ENCODE measurements at places on chromosomes 16 and 17. TPM values are rescaled to one million over a fixed set of nuclear protein-coding genes. Genes with fewer than 3 reads are reported as not detected.

CCL1 gene
- polyA plus RNA-seq = not detected

ABCA6 gene
- polyA plus RNA-seq = not detected

HOXB3 gene
- 59.6 TPM for polyA plus RNA-seq

PAQR4 gene
- polyA plus RNA-seq = 10.1 TPM

IGFBP4 gene
- polyA plus RNA-seq = 1,187 TPM

SCN4A gene
- not detected for polyA plus RNA-seq

SP2 gene
- 13.8 TPM for polyA plus RNA-seq

CIBAR2 gene
- polyA plus RNA-seq = 0.16 TPM

WNT3 gene
- polyA plus RNA-seq = 1.0 TPM

USP6 gene
- 0.01 TPM for polyA plus RNA-seq

NAT9 gene
- 60.7 TPM for polyA plus RNA-seq

TEX19 gene
- polyA plus RNA-seq = 0.03 TPM

C1QTNF8 gene
- polyA plus RNA-seq = not detected

DNA sequence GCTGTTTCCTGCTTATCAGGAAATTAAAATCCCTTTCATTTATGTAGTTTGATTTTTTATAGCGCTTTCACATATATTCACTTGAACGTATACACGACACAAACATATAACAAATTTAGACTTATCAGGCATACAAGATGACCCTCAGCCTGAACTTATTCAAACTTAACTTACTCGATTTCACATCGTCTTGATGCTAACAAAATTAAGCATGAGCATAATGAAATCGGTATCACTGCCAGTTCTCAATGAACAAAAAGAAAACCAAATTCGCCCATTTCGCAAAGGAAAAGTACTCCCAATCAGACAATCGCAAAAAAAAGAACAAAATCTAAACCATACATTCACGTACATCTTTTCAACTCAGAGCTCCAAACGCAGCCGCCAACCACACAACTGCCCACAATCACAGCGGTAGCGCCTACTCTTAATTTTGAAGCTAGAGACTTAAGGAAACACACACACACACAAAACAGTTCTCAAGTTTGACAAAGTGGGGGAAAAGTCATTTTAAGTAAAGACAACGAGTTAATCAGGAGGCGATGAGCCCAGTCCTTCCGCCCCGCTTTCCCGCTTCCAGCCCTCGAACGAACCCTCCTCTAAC, 1.1 kb downstream of the GJC1 start:
- DNase-seq = no peak

DNA sequence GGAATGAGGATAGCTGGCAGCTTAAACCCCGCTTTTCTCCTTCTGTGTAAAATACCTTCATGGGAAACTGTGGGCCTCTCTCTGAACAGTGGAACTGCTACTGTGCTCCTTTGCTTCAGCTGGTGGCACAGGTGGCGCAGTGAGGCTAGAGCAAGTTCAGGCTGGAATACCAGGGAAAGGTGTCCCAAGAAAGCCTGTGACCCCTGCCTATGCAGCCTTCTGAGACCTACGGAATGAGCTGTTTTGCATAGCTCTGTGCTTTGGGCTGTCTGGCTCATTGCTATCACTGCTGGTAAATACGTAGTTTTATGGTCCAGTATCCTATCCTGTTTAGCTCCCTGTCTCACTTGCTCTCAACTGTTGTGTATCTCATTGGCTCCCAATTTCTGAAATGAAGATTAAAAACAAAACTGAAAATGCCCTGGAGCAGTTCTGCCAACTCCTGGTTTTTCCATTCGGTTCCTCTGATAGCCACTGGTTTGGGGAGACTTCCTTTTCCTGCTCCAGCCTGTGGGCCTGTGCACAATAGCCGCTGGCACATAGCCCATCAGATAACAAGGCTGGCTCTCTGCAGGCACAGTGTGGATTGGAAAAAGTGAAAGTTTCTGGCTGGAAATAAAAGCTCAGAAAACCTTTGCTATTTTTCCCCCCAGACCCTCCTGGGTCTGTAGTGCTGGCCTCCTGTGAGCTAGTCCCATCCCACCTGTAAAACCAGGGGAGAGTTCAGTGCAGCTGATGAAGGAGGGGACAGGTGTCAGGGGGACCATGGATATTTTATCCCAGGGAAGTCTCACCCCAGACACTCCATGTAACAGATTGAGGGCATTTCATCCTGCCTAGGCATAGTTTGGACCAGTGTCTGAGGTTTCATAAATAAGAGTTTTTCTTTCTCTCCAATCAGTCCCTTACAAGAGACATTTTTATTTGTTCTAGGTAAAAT, 24.0 kb downstream of the LIMD2 start:
- peak; percentile 83 for DNase-seq

DNA sequence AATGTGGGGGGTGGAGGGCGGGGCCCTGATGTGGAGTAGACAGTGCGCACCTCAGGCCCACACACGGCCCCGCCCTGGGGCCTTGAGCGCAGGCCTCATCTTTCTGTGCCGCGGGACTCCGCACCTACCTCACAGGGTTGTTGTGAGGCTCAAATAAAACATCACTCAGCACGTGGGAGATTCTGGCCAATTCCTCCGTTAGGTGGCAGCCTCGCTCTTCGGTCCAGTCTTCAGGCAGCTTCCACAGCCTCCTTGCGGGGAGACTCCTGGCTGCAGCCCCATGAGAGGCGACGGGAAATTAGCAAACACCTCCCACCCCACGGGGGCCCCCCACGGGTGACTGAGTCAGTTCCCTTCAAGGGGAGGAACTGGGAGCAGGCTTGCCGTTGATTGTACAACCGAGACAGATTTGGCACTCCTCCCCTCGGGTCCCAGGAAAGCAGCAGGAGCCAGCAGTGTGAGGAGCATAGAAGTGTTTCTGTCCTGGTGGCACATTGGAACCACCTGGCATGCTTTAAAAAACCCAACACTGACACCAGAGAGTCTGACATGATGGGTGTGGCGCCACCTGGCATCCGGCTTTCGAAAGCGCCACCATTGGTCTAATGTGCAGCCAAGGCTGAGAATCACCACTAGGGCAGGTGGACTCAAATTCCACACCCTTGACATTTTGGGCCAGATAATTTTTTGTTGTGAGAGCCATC, 7.6 kb downstream of the MRM1 start:
- DNase-seq = peak; percentile 66

- DNase-seq = no peak
Observed at GRCh38 chr16:3793161-3793576, 75.8 kb upstream of the TRAP1 start.

DNA sequence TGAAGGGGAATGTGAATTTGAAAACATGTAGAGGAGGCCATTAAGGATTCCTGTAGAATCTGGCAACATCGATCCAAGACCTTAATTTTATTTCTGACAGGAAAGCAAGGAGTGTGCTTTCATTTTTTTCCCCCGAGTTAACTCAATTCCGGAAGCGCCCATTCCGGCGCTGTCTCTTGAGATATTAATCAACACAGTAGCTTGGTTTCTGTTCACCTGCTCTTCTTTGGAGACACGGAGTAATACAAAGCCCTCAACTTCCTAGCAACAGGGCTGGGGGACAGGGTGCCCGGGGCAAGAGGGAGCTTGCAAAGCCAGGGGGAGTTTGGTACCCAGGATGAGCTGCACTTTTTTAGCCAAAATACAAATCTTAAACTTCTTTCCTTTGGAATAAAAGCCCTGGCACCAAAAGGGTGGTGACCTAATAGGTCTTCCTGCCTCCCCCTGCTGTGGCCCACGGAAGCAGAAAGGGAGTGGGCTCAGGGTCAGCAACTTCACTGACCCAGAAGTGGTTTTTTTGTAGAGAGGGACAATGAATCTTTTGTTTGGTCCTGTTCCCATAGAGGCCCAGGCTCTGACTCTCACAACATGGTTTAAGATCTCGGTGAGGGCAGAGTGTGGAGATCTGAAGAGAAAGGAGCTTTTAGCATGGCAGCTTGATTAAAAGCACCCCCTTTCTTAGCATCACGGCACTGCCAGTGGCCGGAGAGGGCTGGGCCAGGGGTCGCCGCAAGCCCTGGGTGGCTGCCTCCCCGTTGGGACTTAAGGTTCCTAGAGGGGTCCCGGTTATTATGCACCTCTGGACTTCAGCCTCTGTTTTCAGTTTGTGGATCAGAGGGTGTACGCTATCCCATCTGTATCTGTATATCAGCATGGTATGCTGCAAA, 207.3 kb downstream of the CCDC182 start:
- DNase-seq = no peak

DNA sequence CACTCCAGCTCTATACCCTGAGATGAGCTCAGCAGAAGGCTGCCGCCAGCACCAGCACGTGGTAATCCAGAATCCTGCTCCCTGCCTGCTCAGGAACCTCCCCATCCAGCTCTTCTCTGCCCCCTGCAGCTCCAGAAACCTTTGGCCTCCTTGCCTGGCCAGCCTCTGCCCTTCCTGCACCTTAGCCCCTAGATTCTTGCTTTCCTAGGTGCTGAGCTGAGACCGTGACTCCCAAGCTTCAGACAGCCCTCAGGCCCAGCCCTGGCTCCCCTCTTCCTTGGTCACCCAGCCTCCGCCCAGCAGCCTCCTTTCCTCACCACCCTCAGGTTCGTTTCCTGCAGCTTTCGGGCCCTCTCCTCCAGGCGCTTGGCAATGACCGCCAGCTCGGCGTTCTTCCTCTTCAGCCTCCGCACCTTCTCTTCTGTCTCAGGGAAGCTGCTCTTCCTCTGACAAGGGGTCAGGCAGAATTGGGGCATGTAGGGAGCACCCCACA, 2.6 kb downstream of the TSPOAP1 start:
- DNase-seq = no peak

DNA sequence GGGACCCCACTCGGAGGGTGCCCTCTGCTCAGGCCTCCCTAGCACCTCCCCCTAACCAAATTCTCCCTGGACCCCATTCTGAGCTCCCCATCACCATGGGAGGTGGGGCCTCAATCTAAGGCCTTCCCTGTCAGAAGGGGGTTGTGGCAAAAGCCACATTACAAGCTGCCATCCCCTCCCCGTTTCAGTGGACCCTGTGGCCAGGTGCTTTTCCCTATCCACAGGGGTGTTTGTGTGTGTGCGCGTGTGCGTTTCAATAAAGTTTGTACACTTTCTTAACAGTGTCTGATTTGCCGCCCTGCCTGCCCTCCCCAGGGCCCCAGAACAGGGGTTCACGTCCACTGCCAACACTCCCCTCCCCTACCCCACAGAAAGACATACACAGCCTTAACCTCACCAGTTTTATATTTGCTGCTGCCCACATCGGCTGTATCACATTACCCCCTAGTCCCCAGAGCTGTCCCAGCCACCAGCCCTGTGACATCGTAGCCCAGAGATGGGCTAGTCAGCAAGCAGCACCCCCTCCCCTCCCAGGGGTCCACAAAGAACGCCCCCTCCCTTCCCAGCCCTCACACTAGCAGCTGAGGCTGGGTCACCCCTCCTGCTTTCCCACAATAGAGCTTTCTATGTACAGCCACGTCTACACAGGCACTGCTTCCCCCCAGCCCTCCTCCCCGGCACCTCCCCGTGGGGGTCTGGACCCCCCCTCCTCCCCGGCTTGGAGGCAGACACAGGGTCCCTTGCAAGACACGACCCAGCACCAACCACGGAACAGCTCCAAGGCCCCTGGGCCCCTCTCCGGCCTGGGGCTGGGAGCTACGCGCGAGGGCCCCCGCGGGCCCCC, 7.9 kb downstream of the GRN start:
- DNase-seq = no peak

GRCh38 chr17:42183741-42184711, 1.2 kb downstream of the HCRT start:
- peak; percentile 63 for DNase-seq

GRCh38 chr16:67441907-67442306, 11.0 kb downstream of the HSD11B2 start:
- DNase-seq = peak; percentile 19

DNA sequence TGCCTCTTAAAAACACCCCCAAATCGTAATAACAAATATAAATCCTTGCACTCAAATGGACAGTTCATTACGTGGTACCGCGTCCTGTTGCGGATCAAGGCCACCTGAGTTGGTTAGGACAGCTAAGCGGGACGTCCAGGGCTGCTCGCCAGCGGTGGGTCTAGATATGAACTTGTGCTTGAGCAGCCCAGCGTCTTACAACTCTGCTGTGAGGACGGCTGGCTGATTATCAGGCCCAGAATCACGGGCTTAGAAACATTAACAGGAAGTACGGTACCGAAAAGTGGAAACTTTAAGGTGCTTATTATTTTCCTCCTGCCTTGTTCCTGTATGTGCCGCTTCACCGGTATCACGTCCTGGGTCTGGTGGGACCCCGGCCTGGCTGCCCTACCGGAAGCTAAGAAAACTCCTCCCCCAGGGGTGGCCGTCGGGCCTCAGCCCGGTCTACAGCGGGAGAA, 832 bp upstream of the SRRM2 start:
- DNase-seq = no peak

- no peak for DNase-seq
Observed at GRCh38 chr17:50035421-50035879, 20.5 kb upstream of the ITGA3 start.

- no peak for DNase-seq
Observed at GRCh38 chr17:73875346-73875745, 231.1 kb upstream of the SDK2 start.

GRCh38 chr16:60230666-60231065, 1496.5 kb upstream of the GOT2 start:
- DNase-seq = no peak

DNA sequence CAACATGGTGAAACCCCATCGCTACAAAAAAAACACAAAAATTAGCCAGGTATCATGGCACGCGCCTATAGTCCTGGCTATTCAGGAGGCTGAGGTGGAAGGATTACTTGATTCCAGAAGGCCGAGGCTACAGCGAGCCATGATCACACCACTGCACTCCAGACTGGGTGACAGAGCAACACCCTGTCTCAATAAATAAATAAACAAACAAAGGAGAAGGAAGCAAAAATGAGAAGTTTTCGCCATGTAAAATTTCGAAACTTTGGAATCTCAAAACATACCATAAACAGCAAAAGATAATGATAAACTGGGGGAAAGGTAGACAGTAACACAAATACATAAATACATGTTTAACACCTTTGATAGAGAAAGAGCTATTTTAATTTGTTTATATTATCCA, 130.9 kb downstream of the ZFHX3 start:
- no peak for DNase-seq

DNA sequence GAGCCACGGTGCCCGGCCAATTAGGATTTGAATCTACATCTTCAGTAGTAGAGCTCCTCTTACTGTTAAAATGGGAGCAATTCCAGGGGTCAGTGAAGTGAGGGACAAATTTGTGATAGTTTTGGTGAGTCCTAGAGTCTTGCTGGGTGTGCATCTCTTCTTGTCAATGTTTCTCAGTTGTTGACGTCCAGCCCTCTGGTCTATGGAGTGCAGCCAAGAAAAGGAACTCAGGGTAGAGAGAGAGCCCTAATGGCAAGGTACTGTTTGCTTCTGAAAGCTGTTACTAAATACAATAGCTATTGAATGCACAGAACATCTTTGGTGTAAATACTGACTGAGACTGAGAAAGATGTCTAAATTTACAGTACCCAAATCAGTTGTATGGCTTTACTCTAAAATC, 282.5 kb upstream of the SALL1 start:
- DNase-seq = no peak

Data from IMR-90 (cell line).